ENCODE measurements at places on chromosomes 3 and 15.
A peak's percentile ranks its signal among the peaks of the same experiment; 100 is the strongest.

DNA sequence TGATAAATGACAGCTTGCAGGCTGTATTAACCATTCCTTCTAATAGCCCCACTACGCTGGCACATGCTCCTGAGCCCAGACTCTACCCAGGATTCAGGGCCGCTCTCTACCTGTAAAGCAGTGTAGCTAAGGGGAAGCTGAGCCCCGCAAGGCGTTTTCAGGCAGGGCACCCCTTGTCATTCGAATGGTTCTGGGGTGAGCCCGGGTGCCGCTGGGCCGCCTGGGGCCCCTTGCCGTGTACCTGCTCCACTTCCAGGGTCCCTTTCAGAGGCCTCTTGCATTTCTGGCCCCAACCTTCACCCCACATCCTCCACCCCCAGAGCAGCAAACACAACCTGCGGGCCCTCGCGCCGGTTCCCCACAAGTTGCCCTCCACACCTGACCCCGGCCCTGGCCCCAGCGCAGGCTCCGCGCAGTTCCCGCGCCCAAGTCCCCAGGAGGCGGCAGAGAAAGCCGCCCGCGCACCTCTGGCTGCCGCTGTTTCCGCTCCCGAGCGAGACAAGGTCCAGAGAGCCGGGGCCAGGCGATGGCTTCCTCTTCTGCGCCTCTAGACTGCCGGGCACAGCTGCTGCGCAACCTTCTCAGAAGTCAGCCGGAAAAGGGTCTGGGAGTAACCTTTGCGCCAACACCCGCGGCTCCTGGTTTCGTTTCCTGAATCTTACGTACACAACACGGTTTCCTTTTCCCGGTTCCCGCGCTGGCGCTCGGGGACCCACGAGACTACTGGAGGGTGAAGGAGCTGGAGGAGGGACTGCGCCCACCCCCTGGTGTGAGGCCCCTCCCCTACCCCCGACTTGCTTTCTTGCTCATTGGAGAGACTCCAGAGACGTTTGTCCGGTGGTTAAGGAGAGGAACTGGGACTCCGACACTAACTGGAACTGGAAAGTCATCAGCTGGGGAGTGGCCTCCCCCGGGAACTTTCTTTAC, at the start of gene PLSCR1:
Gene PLSCR1, minus strand, starts transcription at position 606 of the 927 bp plus-strand sequence. CDS start 8,055 bp downstream, outside the sequence.
- H3K4me3 ChIP-seq, result peak within 1 kb of the TSS; percentile 94
- H3K27me3 ChIP-seq, result no peaks in the 10 kb centered on the region
- peak within 1 kb of the TSS; percentile 96 for H3K27ac ChIP-seq
- H3K4me1 ChIP-seq, result peaks cover 21% of the 10 kb centered on the region
- DNase-seq, result peak; percentile 82

- H3K36me3 ChIP-seq, result no peaks in the 10 kb centered on the region
- no peak for DNase-seq
- peak overlapping the region; percentile 18 for H3K27ac ChIP-seq
- H3K4me1 ChIP-seq, result peaks cover 27% of the 10 kb centered on the region
- no peak overlapping the region for H3K4me3 ChIP-seq
Measured at GRCh38 chr15:31345606-31346366, 19.2 kb downstream of the KLF13 start.

DNA sequence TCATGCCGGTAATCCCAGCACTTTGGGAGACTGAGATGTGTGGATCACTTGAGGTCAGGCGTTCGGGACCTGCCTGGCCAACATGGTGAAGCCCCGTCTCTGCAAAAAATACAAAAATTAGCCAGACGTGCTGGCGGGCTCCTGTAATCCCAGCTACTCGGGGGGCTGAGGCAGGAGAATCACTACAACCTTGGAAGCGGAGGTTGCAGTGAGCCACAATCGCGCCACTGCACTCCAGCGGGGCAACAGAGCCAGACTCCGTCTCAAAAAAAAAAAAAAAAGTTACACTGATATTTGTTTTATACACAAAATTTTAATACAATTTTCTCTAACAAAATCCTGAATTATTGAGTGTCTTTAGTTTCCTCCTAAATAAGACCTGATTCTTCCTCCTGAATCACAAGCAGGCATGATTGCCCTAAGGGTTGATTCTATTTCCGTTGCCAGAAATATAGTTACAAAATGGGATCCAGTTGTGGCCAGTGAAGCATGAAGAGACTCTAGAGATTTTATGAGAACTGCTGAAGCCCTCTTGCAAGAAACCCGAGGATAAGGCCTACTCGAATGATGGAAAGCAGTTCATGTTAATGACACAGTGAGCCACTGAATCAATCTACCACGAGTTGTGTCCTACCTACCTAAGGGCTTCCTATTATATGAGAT, 9.6 kb upstream of the SMARCC1 start:
- H3K4me3 ChIP-seq, result no peak overlapping the region
- H3K36me3 ChIP-seq, result no peaks in the 10 kb centered on the region
- no peaks in the 10 kb centered on the region for H3K4me1 ChIP-seq
- H3K27me3 ChIP-seq, result no peaks in the 10 kb centered on the region

- no peak for DNase-seq
- no peak overlapping the region for H3K27ac ChIP-seq
- no peak overlapping the region for H3K4me3 ChIP-seq
- H3K4me1 ChIP-seq, result peaks cover 3% of the 10 kb centered on the region
Measured at GRCh38 chr3:14861446-14862302, 42.9 kb downstream of the FGD5 start.

GRCh38 chr15:68386587-68387288, 45.2 kb downstream of the ITGA11 start:
- DNase-seq, result peak; percentile 57
- H3K36me3 ChIP-seq, result no peaks in the 10 kb centered on the region
- no peak overlapping the region for H3K27ac ChIP-seq
- peaks cover 5% of the 10 kb centered on the region for H3K4me1 ChIP-seq
- H3K4me3 ChIP-seq, result no peak overlapping the region

DNA sequence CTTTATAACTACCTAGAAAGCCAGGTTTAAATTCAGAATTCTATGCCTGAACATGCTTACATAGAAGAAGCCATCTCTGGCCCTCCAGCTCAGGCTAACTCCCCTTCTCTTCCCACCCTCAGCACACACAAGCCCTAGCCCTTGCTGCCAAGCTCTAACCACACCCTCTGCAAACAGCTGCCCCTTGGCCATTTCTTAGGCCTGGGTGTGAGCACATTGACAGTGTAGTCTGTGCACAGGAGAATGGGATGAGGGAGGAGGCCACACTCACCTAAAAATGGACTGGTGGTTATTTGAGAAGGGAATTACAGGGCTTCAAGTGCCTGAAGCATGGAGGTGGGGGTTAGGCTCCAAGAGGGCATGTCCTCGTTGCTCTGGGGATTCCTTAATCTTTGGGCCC, 42.3 kb upstream of the SLC25A36 start:
- peaks cover 4% of the 10 kb centered on the region for H3K27me3 ChIP-seq
- H3K4me3 ChIP-seq, result no peak overlapping the region
- no peaks in the 10 kb centered on the region for H3K36me3 ChIP-seq
- no peaks in the 10 kb centered on the region for H3K4me1 ChIP-seq
- DNase-seq, result no peak
- H3K27ac ChIP-seq, result no peak overlapping the region

- peak overlapping the region; percentile 84 for H3K27ac ChIP-seq
- H3K36me3 ChIP-seq, result no peaks in the 10 kb centered on the region
- H3K27me3 ChIP-seq, result no peaks in the 10 kb centered on the region
- peak overlapping the region; percentile 2 for H3K4me3 ChIP-seq
- peaks cover 23% of the 10 kb centered on the region for H3K4me1 ChIP-seq
Measured at GRCh38 chr15:84736375-84736774, 12.0 kb upstream of the ZNF592 start.

Data from type B pancreatic cell (in vitro differentiated cells).